Activated CD4-positive, alpha-beta T cell treated with anti-CD3 and anti-CD28 coated beads for 36 hours (primary cell): ENCODE measurements at places on chromosomes 4 and X. TPM values are rescaled to one million over a fixed set of nuclear protein-coding genes. Genes with fewer than 3 reads are reported as not detected.

DNA sequence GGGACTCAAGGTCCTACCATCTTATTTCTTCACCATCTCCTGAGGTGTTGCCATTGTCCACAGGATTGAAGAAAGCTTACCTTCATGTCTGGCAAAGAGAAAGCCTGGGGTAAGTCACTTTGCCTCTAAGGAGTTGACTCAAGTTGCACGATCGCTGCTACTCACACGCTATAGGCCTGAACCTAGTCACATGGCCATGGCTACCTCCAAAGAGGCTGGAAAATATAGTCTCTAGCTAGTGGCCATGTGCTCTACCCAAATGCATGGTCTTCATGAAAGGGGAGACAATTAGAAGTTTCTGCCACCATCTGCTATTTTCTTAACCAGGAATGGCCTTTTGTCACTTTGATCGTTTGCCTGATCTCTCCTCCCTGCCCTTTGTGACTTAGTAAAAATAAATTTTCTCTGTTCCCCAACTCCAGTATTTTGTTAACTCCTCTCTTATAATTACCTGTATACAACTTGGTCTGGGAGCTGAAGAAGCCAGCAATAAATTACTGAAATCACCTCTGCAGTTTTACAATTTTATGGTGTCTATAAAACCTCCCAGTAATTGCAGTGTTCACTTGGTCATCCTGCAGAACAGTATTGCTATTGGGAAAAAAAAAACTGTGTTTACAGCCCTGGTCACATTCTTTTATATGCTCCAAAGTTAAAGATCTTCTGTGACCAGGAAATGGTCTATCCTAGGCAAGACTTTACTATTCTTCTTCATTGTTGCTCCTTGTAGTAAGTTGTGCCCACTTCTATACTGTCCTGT is 126.7 kb upstream of the TSPAN5 start:
- H3K4me1 ChIP-seq: no peaks in the 10 kb centered on the region
- H3K27ac ChIP-seq: no peak overlapping the region
- no peaks in the 10 kb centered on the region for H3K36me3 ChIP-seq
- no peak overlapping the region for H3K4me3 ChIP-seq
- H3K27me3 ChIP-seq: no peaks in the 10 kb centered on the region

Gene SMIM10
- 0.30 TPM for total RNA-seq

Gene PRKG2
- 0.14 TPM for total RNA-seq

DNA sequence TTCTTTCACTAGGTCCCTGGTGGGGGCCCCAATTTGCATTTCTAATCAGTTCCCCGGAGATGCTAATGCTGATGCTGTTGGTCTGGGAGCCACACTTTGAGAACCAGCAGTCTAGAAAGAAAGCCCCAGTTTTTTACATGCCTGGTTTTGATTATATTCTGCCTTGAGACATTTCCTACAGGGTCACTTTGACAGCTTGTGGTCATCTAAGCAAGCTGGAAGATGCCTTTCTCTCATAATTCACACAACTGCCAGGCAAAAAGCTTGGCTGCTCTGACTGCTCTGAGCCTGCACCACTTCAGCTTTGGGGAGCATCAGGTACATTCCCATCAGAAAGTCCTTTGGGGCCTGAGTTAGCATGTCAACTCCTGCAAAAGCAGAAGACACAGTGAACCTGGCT is 5.9 kb upstream of the PLAC1 start:
- no peak for DNase-seq
- no peak overlapping the region for H3K4me3 ChIP-seq
- no peaks in the 10 kb centered on the region for H3K4me1 ChIP-seq
- H3K27ac ChIP-seq: no peak overlapping the region
- H3K27me3 ChIP-seq: peaks cover 13% of the 10 kb centered on the region
- no peaks in the 10 kb centered on the region for H3K36me3 ChIP-seq

DNA sequence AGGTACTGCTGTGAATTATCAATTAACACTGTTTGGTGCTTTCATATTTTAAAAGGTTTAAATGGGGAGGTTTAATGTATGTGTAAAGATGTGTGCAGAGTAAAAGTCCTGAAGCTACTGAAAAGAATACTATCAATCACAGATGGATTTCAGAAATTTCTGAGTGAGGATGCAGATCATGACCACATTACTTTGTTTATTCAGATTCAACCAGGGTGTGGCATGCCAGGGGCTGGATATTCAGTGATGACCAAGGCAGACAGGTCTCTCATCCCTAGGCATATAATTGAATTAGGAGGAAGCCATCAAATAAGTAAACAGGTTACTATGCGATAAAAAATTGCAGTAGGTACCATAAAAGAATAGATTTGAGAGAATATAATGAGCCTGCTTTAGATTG is 28.0 kb upstream of the ANKRD50 start:
- H3K27ac ChIP-seq: no peak overlapping the region
- H3K4me3 ChIP-seq: no peak overlapping the region
- no peak for DNase-seq
- H3K4me1 ChIP-seq: no peaks in the 10 kb centered on the region
- no peaks in the 10 kb centered on the region for H3K36me3 ChIP-seq
- peaks cover 2% of the 10 kb centered on the region for H3K27me3 ChIP-seq

DNA sequence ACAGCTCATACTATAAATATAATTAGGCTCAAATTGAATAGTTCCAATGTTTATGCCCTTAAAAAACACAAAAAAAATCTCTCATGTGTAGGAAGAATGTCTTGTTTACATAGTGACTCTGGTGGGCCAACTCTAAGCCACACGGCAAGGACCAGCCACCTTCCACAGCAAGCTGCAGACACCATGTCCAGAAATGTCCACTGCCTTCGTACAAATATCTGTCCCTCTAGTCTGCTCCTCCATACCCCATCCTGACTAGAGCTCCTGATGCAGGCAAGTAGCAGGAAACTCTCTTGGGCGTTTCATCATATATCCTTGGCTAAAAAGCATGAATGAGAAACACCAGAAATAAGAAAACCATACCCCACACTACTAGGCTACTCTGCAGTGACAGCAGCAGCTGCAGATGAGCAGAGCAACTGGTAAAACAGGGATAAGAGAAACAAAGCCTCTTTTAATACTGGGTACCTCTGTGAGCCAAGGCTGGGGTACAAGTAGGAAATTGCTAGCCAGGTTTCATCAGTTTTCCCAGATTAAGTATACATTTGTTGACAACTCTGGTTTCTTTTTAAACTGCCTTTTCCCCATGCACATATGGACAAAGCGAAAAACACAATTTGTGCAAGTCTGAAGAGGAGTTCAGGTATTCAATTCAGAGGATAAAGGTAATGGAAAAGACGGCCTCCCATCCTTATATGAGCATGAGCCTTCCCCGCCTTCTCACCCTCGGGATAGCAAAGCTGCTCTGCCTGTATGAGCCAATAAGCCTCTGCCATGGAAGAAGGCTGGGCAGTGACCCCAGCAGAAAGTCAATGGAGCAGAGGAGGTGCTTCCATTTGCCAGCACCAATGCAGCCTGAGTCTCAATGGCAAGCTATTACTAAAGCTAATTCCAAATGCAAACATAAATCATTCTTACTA is 245.4 kb downstream of the DCLK2 start:
- H3K4me3 ChIP-seq: no peak overlapping the region
- no peaks in the 10 kb centered on the region for H3K4me1 ChIP-seq
- no peak overlapping the region for H3K27ac ChIP-seq
- H3K36me3 ChIP-seq: peaks cover 13% of the 10 kb centered on the region
- no peak for DNase-seq

- H3K4me1 ChIP-seq: no peaks in the 10 kb centered on the region
- H3K4me3 ChIP-seq: no peak overlapping the region
- no peaks in the 10 kb centered on the region for H3K36me3 ChIP-seq
- no peak overlapping the region for H3K27ac ChIP-seq
- no peaks in the 10 kb centered on the region for H3K27me3 ChIP-seq
Measured at GRCh38 chrX:121216641-121217374, 169.4 kb downstream of the GLUD2 start.

DNA sequence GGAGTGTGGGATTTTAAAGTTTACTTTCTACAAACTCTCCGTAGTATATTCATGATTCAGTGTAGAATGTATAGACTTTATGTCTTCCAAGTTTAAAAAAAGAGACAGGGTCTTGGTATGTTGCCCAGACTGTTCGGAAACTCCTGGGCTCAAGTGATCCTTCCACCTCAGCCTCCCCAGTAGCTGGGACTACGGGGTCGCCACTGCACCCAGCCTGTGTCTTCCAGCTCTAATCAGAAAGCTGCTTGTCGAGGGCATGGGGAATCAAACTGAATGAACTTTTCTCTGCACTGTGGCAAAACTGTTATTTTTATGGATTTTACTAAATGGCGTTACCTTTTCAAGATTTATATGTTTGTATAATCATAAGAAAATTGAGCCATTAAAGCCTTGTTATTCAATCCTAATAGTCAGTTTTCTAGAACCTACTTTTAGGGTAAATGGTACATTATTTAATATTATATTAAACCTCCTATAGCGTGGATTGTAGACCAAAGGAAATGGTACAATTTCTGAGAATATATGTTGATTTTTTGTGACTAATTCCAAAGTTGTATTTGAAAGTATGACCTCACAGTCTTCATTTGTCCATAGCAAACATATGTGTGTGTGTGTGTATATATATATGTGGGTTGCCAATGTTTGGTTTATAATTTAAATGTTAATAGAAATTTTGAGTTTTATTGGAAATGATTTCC is 1.1 kb downstream of the BLOC1S4 start:
- peak overlapping the region; percentile 92 for H3K4me3 ChIP-seq
- no peak for DNase-seq
- H3K4me1 ChIP-seq: peaks cover 27% of the 10 kb centered on the region
- H3K36me3 ChIP-seq: peaks cover 11% of the 10 kb centered on the region

DNA sequence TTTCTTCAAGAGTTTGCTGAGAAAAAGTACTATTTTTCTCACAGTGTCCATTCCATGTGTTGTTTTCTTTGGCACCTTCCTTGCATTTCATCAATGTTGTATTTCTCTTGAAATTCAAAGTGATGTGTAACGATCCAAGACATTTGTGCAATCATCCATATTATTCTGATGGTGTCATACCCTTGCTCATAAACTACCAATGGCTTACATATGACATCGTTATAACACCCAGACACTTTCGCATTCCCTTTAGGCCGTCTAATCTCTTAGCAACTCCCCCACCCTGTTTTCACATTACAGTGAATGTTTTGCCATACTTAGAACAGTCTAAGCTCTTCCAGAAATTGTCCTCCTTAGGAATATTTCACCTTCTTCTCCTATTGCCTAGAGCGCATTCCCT is 1779.0 kb downstream of the PCDH7 start:
- H3K36me3 ChIP-seq: no peaks in the 10 kb centered on the region
- H3K4me3 ChIP-seq: no peak overlapping the region
- no peak overlapping the region for H3K27ac ChIP-seq
- no peaks in the 10 kb centered on the region for H3K27me3 ChIP-seq
- no peaks in the 10 kb centered on the region for H3K4me1 ChIP-seq

Gene FAM184B
- not detected for total RNA-seq

DNA sequence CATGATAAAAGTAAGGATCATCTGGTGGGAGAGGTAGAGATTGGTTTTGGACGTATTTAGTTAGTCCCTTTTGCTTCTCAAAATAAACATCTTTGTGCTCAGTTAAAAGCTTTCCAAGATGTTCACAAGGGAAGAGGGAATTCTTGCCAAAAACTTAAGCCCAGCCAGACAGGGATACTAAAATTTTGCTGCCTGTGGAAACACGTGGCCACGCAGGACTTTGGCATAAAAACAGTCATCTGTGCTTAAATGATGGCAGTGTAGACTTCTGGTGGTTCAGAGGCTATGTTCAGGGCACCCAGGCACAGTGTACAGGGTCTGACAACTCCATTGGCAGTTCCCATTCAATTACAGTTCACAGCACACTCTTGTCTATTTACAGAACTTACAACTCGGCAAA is 93.2 kb upstream of the JADE1 start:
- DNase-seq: no peak
- H3K36me3 ChIP-seq: no peaks in the 10 kb centered on the region
- H3K27me3 ChIP-seq: no peaks in the 10 kb centered on the region
- no peak overlapping the region for H3K27ac ChIP-seq

DNA sequence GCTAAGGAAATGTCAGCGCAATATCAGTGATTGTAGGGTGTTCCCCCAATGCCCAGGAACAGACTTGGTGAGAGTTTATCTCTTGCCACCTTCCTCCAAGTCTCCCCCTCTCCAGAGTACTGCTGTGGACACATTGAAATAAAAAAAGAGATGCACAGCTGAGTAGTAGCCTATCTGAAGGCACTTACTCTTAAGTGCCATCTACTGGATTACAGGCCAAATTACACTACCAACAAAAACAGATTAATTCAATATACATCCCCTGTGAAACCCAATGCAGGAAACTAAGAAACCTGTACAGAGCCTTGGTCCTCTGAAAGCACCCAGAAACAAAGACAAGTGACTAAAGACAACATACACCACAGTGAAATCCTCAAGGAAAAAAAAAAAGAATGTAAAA is 460.3 kb downstream of the ZIC3 start:
- peaks cover 3% of the 10 kb centered on the region for H3K27me3 ChIP-seq
- H3K36me3 ChIP-seq: no peaks in the 10 kb centered on the region
- no peak overlapping the region for H3K4me3 ChIP-seq

GRCh38 chrX:118495958-118496762 is 545 bp downstream of the DOCK11 start:
- DNase-seq: peak; percentile 85
- peak overlapping the region; percentile 99 for H3K4me3 ChIP-seq
- peaks cover 23% of the 10 kb centered on the region for H3K4me1 ChIP-seq
- H3K27ac ChIP-seq: peak overlapping the region; percentile 98
- H3K36me3 ChIP-seq: peaks cover 11% of the 10 kb centered on the region
- no peaks in the 10 kb centered on the region for H3K27me3 ChIP-seq
